ENCODE measurements at places on chromosomes 7 and 10. TPM values are rescaled to one million over a fixed set of nuclear protein-coding genes. Genes with fewer than 3 reads are reported as not detected.
A peak's percentile ranks its signal among the peaks of the same experiment; 100 is the strongest.

ANLN gene
- 18.2 TPM for total RNA-seq

PRLHR gene
- not detected for total RNA-seq

NANOS1 gene
- total RNA-seq: 0.19 TPM

AASS gene
- 19.3 TPM for total RNA-seq

PRSS37 gene
- not detected for total RNA-seq

PAPSS2 gene
- 11.4 TPM for total RNA-seq

GRID2IP gene
- not detected for total RNA-seq

PRXL2A gene
- 87.9 TPM for total RNA-seq

TMUB1 gene
- total RNA-seq: 40.2 TPM

HOXA13 gene
- total RNA-seq: not detected

ELOVL3 gene
- total RNA-seq: not detected

LRRD1 gene
- total RNA-seq: not detected

GPR15LG gene
- 304 TPM for total RNA-seq

GRCh38 chr10:33381451-33382215 is 47.2 kb upstream of the NRP1 start:
- H3K4me1 ChIP-seq: peaks cover 23% of the 10 kb centered on the region
- H3K27ac ChIP-seq: no peak overlapping the region
- no peak overlapping the region for H3K4me3 ChIP-seq
- no peaks in the 10 kb centered on the region for H3K36me3 ChIP-seq
- no peaks in the 10 kb centered on the region for H3K27me3 ChIP-seq

- no peaks in the 10 kb centered on the region for H3K36me3 ChIP-seq
- H3K27ac ChIP-seq: no peak overlapping the region
- H3K27me3 ChIP-seq: no peaks in the 10 kb centered on the region
- no peak for DNase-seq
Measured at GRCh38 chr10:65270969-65271368, 1654.9 kb upstream of the LRRTM3 start.

GRCh38 chr7:69934144-69934903 is 336.0 kb downstream of the AUTS2 start:
- H3K27me3 ChIP-seq: no peaks in the 10 kb centered on the region
- H3K27ac ChIP-seq: no peak overlapping the region
- no peak overlapping the region for H3K4me3 ChIP-seq
- no peaks in the 10 kb centered on the region for H3K36me3 ChIP-seq
- H3K4me1 ChIP-seq: peaks cover 11% of the 10 kb centered on the region

- DNase-seq: no peak
- H3K27me3 ChIP-seq: no peaks in the 10 kb centered on the region
- no peaks in the 10 kb centered on the region for H3K36me3 ChIP-seq
- no peak overlapping the region for H3K27ac ChIP-seq
- H3K4me1 ChIP-seq: no peaks in the 10 kb centered on the region
Measured at GRCh38 chr10:71667387-71667752, 52.2 kb downstream of the C10orf105 start.

- H3K27me3 ChIP-seq: no peaks in the 10 kb centered on the region
- DNase-seq: no peak
- H3K36me3 ChIP-seq: no peaks in the 10 kb centered on the region
- peaks cover 34% of the 10 kb centered on the region for H3K4me1 ChIP-seq
- H3K27ac ChIP-seq: peak overlapping the region; percentile 65
Measured at GRCh38 chr7:115274-115911, 77.0 kb upstream of the FAM20C start.

GRCh38 chr10:92142949-92143348 is 147.9 kb downstream of the CPEB3 start:
- no peak for DNase-seq
- H3K36me3 ChIP-seq: no peaks in the 10 kb centered on the region
- H3K4me1 ChIP-seq: no peaks in the 10 kb centered on the region

DNA sequence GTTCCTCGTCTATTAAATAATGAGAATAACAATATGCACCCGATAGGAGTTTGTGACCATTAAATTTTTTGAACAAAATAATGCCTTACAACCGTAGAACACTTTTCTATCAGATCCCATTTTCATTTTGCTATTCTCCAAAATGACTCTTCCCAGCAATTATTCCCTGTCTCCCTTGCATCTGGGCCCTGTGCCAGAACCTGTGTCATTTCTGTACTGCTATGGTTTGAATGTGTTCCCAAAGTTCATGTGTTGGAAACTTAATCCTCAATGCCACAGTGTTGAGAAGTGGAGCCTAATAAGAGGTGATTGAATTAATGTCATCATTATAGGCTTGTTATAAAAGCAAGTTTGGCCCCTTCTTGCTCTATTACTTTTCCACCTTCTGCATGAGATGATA is 33.2 kb upstream of the SMNDC1 start:
- no peaks in the 10 kb centered on the region for H3K27me3 ChIP-seq
- H3K4me1 ChIP-seq: peaks cover 22% of the 10 kb centered on the region
- H3K4me3 ChIP-seq: no peak overlapping the region
- no peak overlapping the region for H3K27ac ChIP-seq
- no peak for DNase-seq
- H3K36me3 ChIP-seq: no peaks in the 10 kb centered on the region

DNA sequence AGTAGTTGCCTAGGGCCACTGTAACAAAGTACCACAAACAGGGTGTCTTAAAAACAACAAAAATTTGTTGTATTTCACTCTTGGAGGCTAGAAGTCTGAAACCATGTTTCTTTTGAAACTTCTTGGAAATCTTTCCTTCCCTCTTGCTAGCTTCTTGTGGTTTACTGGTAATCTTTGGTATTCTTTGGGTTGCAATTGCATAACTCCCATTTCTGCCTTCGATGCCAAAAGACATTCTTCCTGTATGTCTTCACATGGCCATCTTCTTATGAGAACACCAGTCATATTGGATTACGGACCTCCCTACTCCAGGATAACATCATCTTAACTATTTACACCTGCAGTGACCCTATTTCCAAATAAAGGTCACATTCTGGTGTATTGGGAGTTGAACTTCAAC is 357.4 kb downstream of the PPP1R3A start:
- no peak for DNase-seq
- H3K36me3 ChIP-seq: no peaks in the 10 kb centered on the region
- H3K27ac ChIP-seq: no peak overlapping the region
- no peaks in the 10 kb centered on the region for H3K27me3 ChIP-seq
- no peak overlapping the region for H3K4me3 ChIP-seq
- H3K4me1 ChIP-seq: no peaks in the 10 kb centered on the region

DNA sequence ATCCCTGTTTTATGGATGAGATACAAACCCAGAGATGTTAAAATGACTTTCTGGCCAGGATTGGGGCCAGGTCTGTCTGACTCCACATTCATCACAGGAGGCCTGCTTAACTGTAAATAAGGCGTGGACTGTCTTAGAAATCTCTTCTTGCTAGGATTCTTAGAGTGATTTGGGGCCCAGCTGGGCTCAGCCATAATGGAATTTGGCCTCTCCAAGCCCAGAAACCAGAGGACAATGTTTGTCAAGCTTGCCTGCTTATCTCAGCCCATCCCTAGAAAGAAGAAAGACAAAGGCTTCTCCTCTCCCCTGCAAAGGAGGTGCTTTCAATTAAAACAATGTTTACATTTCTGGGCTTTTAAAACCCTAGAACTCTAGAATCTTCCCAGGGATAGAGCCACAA is 2.9 kb downstream of the HABP2 start:
- DNase-seq: no peak
- no peak overlapping the region for H3K4me3 ChIP-seq
- H3K4me1 ChIP-seq: peaks cover 42% of the 10 kb centered on the region
- no peaks in the 10 kb centered on the region for H3K27me3 ChIP-seq
- no peaks in the 10 kb centered on the region for H3K36me3 ChIP-seq

DNA sequence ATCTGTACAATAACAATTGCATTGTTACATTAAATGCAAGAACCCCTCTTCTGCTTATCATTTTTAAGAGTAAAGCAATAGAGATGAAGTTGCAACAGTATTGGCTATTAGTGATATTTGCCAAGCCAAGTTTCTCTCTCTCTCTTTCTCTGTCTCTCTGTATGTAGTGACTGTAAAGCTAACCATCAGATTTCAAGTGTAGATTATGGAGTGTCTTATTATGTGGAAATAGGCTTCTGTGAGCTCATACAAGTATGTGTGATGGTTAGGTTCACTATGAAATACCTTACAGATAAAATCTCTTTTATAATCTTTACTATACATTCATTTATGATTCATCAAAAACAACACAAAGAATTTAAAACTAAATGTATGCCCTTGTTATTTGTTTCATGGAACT is 28.6 kb upstream of the NRP1 start:
- no peak for DNase-seq
- H3K27me3 ChIP-seq: no peaks in the 10 kb centered on the region
- no peak overlapping the region for H3K4me3 ChIP-seq
- no peaks in the 10 kb centered on the region for H3K4me1 ChIP-seq

DNA sequence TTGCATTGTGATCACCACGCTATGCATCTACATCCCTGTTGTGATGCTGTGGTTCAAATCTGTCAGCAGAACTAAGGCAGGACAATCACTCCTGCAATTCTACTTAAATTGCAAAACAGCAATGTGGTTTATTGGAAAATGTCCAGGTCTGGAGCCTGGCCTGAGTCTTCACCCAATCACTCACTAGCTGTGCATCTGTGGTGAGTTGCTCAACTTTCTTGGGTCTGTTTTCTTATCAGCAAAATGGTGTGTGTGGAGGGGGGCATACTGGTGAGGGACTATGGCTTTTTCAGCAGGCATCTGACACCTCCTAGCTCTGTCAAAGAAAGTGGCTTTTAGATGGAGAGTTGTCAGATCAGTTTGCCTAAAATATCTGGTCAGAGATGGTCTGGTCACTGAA is 108.3 kb upstream of the FEZF1 start:
- no peaks in the 10 kb centered on the region for H3K4me1 ChIP-seq
- no peak overlapping the region for H3K27ac ChIP-seq
- DNase-seq: no peak
- no peak overlapping the region for H3K4me3 ChIP-seq

GRCh38 chr7:106794276-106795083 is 70.6 kb upstream of the PIK3CG start:
- H3K36me3 ChIP-seq: no peaks in the 10 kb centered on the region
- no peak overlapping the region for H3K27ac ChIP-seq
- no peaks in the 10 kb centered on the region for H3K27me3 ChIP-seq
- DNase-seq: no peak

- H3K27ac ChIP-seq: no peak overlapping the region
- no peak overlapping the region for H3K4me3 ChIP-seq
- no peaks in the 10 kb centered on the region for H3K27me3 ChIP-seq
- DNase-seq: no peak
- H3K4me1 ChIP-seq: no peaks in the 10 kb centered on the region
- H3K36me3 ChIP-seq: no peaks in the 10 kb centered on the region
Measured at GRCh38 chr10:102038410-102038809, 17.6 kb downstream of the ARMH3 start.

GRCh38 chr7:85070967-85071628 is 115.8 kb downstream of the SEMA3D start:
- no peak for DNase-seq
- no peak overlapping the region for H3K4me3 ChIP-seq

- no peaks in the 10 kb centered on the region for H3K4me1 ChIP-seq
- H3K36me3 ChIP-seq: no peaks in the 10 kb centered on the region
- no peak overlapping the region for H3K27ac ChIP-seq
- no peaks in the 10 kb centered on the region for H3K27me3 ChIP-seq
- no peak overlapping the region for H3K4me3 ChIP-seq
Measured at GRCh38 chr10:37748170-37748569, 109.2 kb downstream of the ZNF248 start.

DNA sequence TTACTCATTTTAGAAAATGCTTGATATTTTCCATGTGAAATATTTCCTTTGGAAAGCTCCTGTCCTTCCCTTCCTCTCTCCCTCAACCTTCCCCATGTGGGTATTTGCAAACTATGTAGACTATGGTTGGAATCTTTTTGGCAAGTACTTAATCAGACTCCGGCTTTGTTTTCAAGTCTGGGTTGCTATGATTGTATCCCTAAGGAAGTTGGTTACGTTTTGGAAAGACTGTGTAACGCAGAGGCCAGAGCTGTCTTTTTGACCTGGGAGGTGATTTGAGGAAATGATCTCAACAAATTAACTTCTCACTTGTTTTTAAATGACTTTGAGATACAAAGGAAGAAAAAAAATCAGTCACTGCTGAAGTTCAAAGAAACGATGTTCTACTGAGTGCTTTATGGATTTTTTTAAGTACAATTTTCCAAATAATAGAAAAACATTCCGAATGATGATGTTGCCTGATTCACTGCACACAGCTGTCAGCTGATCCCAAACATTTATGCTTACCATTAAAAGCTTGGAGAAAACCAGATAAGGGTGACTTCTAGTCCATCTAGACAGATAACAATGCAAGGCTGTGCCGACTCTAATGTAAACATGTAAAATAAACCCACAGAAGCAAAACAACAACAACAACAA is 145.5 kb upstream of the CELF2 start:
- no peak overlapping the region for H3K4me3 ChIP-seq
- no peaks in the 10 kb centered on the region for H3K36me3 ChIP-seq
- H3K27me3 ChIP-seq: no peaks in the 10 kb centered on the region
- no peaks in the 10 kb centered on the region for H3K4me1 ChIP-seq
- peak overlapping the region; percentile 69 for H3K27ac ChIP-seq

- H3K4me1 ChIP-seq: peaks cover 5% of the 10 kb centered on the region
- H3K36me3 ChIP-seq: no peaks in the 10 kb centered on the region
- H3K27me3 ChIP-seq: no peaks in the 10 kb centered on the region
- no peak overlapping the region for H3K27ac ChIP-seq
- DNase-seq: no peak
- no peak overlapping the region for H3K4me3 ChIP-seq
Measured at GRCh38 chr10:3976718-3977117, 191.7 kb upstream of the KLF6 start.

GRCh38 chr7:106104721-106105260 is 7.3 kb downstream of the SYPL1 start:
- no peak for DNase-seq
- peaks cover 90% of the 10 kb centered on the region for H3K4me1 ChIP-seq
- H3K27ac ChIP-seq: no peak overlapping the region
- no peaks in the 10 kb centered on the region for H3K27me3 ChIP-seq
- H3K4me3 ChIP-seq: no peak overlapping the region

GRCh38 chr7:102170393-102170970 is 116.2 kb upstream of the SH2B2 start:
- H3K27ac ChIP-seq: peak overlapping the region; percentile 54
- no peaks in the 10 kb centered on the region for H3K36me3 ChIP-seq
- H3K4me3 ChIP-seq: no peak overlapping the region
- DNase-seq: no peak
- H3K27me3 ChIP-seq: no peaks in the 10 kb centered on the region
- no peaks in the 10 kb centered on the region for H3K4me1 ChIP-seq

GRCh38 chr10:125466685-125467084 is 216.3 kb downstream of the TEX36 start:
- DNase-seq: no peak
- H3K36me3 ChIP-seq: no peaks in the 10 kb centered on the region
- H3K4me1 ChIP-seq: no peaks in the 10 kb centered on the region
- no peak overlapping the region for H3K27ac ChIP-seq
- H3K27me3 ChIP-seq: no peaks in the 10 kb centered on the region

GRCh38 chr7:155280446-155281397 is 17.0 kb upstream of the INSIG1 start:
- H3K27me3 ChIP-seq: peaks cover 64% of the 10 kb centered on the region
- no peaks in the 10 kb centered on the region for H3K36me3 ChIP-seq
- H3K4me1 ChIP-seq: peaks cover 31% of the 10 kb centered on the region
- peak overlapping the region; percentile 58 for H3K27ac ChIP-seq

GRCh38 chr10:82888809-82889455 is 1013.9 kb downstream of the NRG3 start:
- no peak overlapping the region for H3K27ac ChIP-seq
- DNase-seq: no peak
- no peaks in the 10 kb centered on the region for H3K4me1 ChIP-seq

Measured in esophagus squamous epithelium (tissue), 5 donors.